ENCODE measurements at places on chromosomes 1 and 21. TPM values are rescaled to one million over a fixed set of nuclear protein-coding genes. Genes with fewer than 3 reads are reported as not detected.

DNA sequence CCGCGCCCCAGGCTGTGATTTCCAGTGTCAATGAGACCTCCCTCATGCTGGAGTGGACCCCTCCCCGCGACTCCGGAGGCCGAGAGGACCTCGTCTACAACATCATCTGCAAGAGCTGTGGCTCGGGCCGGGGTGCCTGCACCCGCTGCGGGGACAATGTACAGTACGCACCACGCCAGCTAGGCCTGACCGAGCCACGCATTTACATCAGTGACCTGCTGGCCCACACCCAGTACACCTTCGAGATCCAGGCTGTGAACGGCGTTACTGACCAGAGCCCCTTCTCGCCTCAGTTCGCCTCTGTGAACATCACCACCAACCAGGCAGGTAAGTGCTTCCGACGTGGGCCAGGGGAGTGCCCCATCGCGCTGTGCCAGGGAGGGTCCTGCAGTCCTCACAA is 107.8 kb downstream of the LACTBL1 start:
- DNase-seq: peak; percentile 79

DNA sequence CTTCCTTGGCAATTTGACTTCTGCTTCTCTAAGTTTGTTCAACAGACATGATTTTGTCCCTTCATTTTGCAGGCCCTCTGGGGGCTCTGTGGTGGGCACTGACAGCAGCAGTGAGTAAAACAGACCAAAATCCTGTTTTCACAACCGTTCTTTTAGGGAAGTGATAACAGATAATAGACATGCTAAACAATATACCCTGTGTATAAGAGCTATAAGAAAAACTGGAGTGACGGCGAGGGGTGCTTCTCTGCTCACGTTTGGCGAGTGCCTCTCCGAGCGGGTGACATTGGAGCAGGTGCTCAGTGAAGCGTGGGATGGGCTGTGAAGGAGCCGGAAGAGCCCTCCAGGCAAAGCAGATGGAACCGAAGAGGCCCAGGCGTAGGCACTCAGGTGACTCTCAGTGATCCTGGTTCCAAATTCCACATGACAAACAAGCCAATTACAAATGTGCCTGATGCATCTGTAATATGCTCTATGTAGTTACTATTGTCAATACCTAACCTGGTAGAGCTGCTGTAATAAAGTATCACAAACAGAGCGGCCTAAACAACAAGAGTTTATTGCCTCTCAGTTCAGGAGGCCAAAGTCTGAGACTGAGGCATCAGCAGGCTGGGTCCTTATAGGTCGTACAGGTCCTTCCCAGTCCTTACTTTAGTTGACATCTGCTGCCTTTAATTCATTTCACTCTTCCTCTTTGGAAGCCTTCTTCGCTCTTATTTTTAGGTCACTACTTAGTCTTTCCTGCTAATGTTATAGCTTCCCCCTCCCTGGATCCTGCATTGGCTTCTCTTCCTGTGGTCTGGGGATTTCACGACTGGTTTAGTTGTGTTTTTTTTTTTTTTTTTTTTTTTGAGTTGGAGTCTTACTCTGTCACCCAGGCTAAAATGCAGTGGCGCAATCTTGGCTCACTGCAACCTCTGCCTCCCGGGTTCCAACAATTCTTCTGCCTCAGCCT is 20.1 kb downstream of the OR2B11 start:
- no peak for DNase-seq

DNA sequence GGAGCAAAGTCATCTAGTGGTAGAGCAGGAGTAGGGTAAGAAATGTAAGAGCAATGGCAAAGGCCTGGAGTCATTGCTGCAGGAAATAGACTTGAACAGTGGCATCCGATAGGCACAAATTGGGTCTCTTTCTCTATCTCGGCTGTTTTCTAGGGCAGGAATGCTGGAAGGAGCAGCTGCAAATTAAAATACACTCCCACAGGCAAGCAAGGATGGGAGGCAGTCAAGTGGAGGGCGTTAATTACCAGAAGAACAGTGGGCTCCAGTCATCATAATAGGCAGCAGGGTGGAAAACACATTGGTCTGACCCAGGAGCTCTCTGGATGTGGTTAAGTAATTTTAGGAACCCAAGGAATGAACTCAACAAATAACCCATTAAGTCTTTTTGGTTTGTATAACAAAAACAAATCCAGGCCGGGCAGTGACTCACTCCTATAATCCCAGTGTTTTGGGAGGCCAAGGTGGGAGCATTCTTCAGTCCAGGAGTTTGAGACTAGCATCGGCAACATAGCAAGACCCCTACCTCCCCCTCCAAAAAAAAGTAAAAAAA is 7.8 kb upstream of the TDRD5 start:
- no peak for DNase-seq

GRCh38 chr1:36225283-36225899 is 1.1 kb downstream of the THRAP3 start:
- DNase-seq: no peak

- no peak for DNase-seq
Measured at GRCh38 chr1:168654198-168654915, 74.6 kb downstream of the DPT start.

DNA sequence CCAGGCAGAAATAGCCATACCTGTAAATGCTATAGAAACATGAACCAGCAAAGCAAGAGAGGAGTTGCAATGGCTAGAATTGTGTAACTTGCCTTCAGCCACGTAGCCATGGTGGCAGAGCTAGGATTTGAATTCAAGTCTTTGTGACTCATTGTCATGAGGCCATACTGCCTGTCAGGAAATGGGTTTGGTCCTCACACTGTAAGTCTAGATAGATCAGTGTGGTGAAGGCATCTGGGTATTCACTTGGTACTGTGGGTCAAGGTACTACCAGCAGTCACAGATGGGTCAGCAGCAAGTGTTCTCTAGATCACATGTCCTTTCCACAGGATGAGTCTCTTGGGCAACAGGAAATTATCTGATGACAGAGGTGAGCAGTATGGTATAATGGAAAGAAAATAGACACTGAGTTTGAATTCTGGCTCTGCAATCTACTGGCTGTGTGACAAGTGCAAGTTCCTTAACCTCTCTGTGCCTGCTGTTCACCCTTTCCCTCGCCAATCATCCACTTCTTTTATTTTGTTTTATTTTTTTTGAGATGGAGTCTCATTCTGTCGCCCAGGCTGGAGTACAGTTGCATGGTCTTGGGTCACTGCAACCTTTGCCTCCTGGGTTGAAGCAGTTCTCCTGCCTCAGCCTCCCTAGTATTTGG is 36.9 kb downstream of the FGGY start:
- peak; percentile 36 for DNase-seq

- DNase-seq: peak; percentile 93
Measured at GRCh38 chr21:42218836-42219605, at the start of gene ABCG1. Gene ABCG1 (plus strand): TSS chr21:42219140. CDS start chr21:42219263, 123 bp downstream.

- DNase-seq: no peak
Measured at GRCh38 chr1:118266436-118266835, 81.4 kb upstream of the SPAG17 start.

- no peak for DNase-seq
Measured at GRCh38 chr1:179146476-179146875, 64.6 kb downstream of the TOR3A start.

GRCh38 chr1:88618331-88618730 is 65.7 kb upstream of the PKN2 start:
- DNase-seq: no peak

- no peak for DNase-seq
Measured at GRCh38 chr1:40095806-40096205, 1.2 kb downstream of the PPT1 start.

GRCh38 chr21:36321325-36322082 is 1.5 kb downstream of the MORC3 start:
- DNase-seq: no peak

- DNase-seq: no peak
Measured at GRCh38 chr1:193113992-193114332, 7.9 kb upstream of the CDC73 start.

DNA sequence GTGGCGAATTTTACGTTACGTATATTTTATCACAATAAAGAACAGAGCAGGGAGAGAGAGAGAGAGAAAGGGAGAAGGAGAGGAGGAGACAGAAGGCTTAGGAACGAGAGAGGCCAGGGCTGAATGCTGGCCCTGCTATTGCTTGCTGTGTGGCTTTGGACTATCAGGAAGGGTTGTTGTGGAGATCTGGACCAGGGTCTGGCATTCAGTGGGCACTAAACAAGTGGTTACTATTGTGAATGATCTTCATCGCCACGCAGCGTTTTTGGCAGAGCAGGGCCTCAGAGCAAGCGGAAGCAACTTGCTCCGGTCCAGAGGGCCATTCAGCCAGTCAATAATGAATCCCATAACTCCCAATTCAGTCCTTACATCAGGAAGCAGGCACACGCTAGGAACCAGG is 26.4 kb downstream of the PIK3C2B start:
- DNase-seq: no peak

DNA sequence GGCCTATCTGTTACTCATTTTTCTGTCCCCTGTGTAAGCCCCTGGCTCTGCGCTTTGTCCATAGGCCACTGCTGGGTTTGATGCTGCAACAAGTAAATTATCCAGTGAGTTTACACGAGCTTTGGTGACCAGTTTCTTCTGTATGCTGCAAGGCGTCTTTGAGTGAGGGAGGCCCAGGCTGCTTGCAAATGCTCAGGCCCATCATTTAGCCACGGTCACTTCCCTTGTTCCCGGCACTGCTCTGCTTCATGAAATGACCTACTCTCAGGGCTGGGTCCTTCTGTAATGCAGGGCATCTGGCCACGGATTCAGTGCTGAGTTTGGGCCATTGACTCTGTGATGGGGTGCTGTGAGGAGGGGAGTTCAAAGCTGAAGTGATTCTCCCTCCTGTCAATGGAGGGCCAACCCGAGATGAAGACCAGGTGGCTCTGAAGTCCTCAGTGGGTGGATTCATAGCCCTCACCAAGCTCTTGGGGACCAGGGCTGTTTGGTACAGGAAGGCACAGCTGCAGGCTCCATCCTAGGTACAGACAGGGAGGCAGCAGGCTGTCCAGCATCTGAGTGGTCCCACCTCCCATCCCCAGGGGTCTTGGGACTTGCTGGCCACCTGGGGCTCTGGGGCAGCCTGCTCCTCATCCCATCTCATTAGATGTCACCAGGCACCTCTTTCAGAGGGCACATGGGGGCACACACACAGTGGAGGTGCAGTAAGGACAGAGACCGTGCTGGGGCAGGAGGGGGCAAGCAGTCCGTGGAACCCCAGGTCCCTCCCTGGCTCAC is 21.7 kb downstream of the LHX4 start:
- no peak for DNase-seq

GRCh38 chr21:41477641-41478318 is 30.2 kb downstream of the TMPRSS2 start:
- DNase-seq: no peak

- no peak for DNase-seq
Measured at GRCh38 chr1:157137046-157137407, 1.2 kb downstream of the ETV3 start.

GRCh38 chr1:18716112-18716784 is 85.6 kb downstream of the PAX7 start:
- no peak for DNase-seq

GRCh38 chr1:204416589-204417073 is 5.0 kb upstream of the PPP1R15B start:
- DNase-seq: no peak

DNA sequence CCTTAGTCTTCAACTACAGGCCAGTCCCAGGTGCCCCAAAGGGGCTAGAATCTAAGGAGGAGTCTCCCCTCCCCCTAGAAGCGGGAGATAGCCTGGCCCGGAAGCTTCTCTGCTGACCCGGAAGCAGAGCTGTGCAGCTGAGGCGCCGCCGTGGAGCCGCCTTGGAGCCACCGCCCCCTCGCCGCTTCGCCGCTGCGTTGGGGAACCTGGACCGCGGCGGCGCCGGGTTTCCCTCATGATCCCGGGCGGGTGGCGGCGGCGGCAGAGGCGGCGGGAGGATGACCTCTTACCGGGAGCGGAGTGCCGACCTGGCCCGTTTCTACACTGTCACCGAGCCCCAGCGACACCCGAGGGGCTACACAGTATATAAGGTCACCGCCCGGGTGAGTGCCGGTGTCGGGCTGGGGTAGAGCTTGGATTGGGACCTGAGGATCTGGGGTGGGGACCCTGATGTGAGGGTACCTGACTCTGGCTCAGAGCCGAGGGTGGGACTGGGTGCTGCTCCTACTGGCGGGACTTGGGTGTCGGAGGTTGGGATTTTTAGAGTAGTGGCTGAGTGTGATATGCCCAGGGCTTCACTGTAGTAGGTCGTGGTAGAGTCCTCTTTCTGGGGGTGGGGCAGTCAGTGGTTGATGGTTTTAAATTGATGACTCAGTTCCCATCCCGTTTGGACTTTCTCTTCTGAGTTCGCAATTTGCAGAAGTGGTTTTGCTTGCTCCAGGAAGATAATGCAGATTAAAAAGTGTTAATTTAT is at the start of gene RPS6KC1:
TSS of gene RPS6KC1 (plus strand) at position 115 of the 754 bp plus-strand sequence. CDS start at position 279, 164 bp downstream.
- peak; percentile 89 for DNase-seq

- DNase-seq: no peak
Measured at GRCh38 chr1:60279798-60280197, 206.2 kb upstream of the C1orf87 start.

PBX1 gene
- total RNA-seq: 59.6 TPM

CRNN gene
- not detected for total RNA-seq

TEX38 gene
- not detected for total RNA-seq

FBLIM1 gene
- total RNA-seq: 46.2 TPM

MLLT11 gene
- 1.1 TPM for total RNA-seq

MYBPH gene
- not detected for total RNA-seq

SPRR2G gene
- not detected for total RNA-seq

KIAA1614 gene
- 0.79 TPM for total RNA-seq
